ENCODE measurements at places on chromosomes 2 and 18.
A peak's percentile ranks its signal among the peaks of the same experiment; 100 is the strongest.

GRCh38 chr18:56124186-56124585 is 514.2 kb downstream of the TXNL1 start:
- DNase-seq, result no peak

DNA sequence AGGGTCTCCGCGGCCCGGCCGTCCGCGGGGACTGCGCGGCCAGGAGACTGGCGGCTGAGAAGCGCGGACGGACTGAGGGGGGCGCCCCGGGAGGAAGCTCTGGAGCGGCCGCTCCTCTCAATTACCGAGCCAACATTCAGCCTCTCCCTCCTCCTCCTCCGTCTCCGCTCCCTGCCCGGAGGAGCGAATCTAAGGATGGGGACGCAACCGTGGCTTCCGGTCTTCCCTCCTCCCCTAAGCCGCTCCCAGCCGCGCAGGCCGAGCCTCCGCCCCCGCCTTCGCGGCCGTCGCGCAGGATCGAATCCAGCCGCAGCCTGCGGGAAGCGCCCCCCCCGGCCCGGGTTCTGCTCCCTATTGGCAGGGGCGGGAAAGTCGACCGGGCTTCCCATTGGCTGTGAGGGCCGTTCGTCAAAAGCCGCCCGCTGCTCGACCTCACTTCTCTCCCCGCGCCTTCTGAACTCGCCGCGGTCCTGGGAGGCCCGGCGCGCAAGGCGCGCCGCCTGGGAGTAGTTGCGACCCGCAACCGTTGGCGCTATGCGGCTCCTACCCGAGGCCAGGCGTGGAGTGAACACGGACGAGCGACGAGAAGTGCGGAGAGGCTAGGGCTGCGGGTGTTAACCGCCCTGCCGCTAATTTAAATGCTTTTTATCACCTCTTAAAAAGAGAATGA is at the start of gene HNRNPLL:
Gene HNRNPLL, minus strand, starts transcription at position 197 of the 670 bp plus-strand sequence. CDS start 302 bp downstream, outside the sequence.
- peak; percentile 97 for DNase-seq

GRCh38 chr18:13335903-13336302 is 117.3 kb downstream of the LDLRAD4 start:
- DNase-seq, result no peak

DNA sequence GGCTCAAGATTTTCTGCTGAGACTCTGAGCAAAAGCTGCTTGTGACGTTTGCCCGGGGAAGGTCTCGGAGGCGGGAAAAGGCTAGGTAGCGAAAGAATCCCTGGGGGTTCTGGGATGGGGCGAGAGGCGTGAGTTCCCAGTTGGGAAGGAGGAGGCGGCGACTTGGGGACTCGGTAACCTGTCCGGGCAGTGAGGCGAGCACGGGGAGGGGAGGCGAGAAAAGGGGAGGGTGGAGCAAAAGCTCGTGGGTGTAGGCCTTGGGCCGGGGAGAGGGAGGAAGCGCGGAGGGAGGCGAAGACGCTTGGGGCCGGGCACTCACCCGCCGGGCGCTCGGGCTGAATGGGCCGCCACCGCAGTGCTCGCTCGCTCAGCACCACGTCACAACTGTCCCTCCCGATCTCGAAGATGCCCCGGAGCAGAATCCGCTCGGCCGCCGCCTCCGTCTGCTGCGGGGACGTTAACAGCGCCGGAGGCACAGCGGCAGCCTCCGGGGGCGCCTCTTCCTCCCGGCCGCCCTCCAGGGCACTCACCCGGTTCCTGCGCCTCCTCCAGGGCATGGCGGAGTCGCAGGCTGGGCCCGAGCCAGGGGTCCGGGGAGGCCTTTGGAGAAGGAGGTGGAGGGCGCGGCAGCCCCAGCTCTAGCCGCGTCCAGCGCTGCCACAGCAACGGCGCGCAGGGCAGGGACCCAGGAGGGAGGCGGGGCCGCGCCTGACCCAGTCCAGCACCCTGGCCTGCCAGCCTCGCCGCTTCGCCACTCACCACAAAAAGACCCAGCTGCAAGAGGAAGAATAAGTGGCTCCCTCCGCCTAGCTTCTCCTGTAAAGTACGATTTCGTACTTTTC is at the start of gene CERKL:
Gene CERKL, minus strand, starts transcription at position 656 of the 842 bp plus-strand sequence. Its CDS starts 99 bp downstream, at position 557.
- no peak for DNase-seq

DNA sequence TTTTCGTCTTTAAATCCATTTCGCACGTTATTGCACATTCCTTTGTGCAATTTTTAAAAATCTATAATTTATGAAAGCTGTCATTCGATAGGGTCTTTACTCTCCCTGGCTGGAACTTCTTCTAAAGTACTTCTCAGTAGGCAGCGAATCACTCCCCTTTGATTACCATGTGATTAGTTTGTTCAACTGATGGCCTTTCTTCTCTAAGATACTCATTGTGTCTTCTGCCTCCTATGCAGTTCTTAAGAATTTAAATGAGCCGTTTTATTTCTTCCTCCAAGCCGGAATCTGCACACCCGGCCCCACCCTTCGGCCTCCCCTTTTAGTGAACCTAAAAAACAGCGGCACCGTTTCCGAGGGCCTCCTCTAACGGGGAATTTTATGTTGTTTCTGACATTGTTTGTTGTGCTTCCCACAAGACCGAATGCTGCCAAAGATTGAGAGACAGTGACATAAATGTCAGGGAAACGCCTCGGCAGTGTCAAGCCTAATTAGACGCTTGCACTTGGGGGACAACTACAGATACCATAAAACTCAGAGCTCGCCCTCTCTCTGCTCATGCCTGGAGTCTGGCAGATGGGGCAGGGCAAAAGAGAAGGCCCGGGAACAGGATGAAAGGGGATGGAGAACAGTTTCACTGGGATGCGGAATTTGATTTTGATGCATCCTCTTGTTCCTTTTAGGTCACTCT is 255.3 kb downstream of the BCL11A start:
- no peak for DNase-seq

DNA sequence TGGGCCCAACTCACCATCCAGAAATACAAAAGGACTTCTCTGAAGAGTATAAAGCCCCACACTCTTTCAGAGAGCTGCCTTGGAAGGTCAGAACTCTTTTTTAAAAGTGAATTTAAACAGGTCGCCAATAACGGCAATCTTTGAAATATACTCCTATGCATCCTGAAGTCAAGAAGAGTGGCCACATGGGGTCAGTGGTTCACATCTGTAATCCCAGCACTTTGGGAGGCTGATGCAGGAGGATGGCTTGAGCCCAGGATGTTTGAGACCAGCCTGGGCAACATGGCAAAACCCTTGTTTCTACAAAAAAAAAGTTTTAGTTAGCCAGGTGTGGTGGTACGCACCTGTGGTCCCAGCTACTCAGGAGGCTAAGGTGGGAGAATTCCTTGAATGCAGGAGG is 68.1 kb upstream of the FZD7 start:
- no peak for DNase-seq

DNA sequence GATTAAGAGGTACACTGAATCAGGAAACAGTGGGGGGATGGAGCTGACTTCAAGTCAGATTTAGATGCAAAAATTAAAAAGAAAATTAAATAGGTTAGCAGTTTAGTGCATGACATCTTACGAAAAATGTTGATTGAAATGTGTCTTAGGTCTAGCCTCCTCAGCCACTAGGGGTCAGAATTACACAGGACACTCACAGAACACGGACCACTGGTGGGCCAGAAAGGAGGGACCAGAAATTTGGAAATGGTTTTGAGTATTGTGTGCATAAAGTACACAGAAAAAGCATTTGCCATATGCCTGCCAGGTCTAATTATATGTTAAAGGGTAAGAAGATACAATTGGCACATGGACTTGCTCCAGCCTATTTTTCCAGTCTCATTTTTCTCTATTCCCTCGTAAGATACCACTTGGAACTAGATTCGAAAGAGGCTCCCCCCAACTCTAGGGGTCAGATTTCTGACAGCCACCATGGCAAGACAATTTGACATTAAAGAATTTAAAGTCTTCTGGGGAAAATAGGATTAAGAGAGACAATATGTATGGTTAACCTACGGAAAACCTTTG is 550.2 kb upstream of the SETBP1 start:
- no peak for DNase-seq

DNA sequence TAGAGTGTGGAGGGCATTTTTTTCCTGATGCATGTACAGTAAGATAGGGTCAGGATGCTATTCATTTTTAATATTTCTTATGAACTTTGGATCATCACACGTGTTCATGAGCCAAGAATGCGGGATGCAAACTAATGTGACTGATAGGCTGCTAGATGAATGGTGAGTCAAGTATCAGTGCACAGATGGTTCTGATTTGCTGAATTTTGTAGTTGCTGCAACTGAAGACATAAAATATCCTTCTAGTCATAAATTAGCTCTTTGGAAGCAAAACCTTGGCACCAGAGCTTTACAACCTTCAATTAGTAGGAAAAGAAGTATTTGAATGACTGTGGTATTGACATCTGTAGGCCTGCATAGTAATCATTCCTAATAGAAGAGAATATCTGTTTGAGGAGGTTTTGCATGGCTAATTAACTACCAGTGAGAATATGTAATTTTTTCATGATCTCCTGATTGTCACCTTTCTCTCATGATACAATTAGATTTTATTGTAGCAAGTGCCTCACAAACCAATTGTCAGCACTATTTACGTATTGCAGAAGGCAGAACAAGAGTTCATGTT is 94.0 kb downstream of the VRK2 start:
- no peak for DNase-seq

GRCh38 chr2:64819361-64819760 is 165.6 kb upstream of the SERTAD2 start:
- no peak for DNase-seq

DNA sequence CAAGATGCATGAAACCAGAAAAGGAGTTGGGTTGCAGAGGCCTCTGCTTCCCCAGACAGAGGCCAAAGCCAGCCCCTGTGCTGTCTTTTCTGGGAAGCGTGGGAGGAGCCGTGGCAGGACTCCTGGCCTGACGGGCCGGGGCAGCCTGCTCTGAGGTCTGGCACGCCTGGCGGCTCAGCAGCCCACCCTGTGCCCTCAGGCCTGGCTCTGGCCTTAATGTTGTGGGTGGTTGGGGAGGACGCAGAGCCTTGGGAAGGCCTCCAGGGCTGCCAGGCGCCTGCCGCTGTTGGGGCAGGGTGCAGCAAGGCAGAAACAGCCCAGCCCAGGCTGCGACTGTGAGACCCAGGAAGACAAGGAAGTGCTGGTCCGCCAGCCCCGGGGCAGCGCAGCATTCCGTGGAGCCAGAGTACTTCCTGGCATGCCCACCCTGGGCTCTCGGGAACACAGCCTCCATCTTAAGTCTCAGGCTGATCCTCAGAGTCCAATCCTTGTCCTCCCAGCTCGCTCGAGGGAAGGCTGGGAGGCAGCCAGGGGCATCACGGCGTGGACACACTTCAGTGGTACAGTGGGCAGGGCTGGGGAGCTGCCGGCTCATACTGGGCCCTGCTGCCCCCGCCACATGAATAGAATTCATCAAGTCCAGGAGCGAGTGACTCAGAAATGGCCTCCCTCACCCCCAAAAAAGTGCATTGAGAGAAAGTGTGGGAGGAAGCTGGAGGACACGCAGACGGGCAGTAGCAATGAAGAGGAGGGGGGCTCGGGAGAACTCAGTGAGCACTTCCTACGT is 72.6 kb downstream of the EMX1 start:
- no peak for DNase-seq

GRCh38 chr2:104428155-104428554 is 425.8 kb upstream of the POU3F3 start:
- no peak for DNase-seq

DNA sequence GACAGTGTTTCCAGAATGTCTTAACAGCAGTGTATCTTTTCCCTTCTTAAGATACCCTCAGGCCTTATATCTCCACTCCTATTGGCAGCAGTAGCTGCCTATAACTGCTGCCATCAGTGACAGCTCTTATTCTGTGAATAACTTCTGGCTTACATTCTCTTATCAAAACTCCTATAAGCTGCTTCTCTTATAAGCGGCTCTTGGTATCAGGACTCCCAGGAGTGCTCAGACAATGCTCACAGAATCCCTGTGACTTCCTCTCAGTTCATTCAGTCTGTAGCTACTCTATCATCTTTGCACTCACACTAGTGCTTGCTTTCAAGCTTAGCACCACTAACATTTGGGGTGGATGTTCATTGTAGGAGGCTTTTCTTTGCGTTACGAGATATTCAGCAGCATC is 143.7 kb upstream of the CDH7 start:
- DNase-seq, result no peak

- DNase-seq, result no peak
These were observed 791 bp downstream of the DES start for GRCh38 chr2:219419012-219419324.

DNA sequence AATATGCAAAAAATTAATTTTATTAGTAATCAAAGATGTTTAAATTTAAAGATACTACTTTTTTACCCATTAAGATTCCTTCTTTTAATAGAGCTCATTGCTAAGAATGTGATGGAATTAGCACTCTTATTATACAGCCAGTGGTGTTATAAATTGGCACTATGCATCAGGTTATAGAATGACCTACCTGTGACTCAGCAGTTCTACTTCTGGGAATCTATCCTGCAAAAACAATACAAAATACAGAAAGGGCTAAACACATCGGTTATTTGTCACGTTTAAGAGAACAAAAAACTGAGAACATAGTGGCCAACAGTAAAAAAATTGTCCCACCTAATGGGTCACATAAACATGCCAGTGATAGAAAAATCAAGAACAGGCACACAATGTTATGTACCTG is 9.4 kb upstream of the ADD2 start:
- DNase-seq, result no peak

GRCh38 chr18:79965119-79965902 is 868 bp downstream of the HSBP1L1 start:
- DNase-seq, result no peak

DNA sequence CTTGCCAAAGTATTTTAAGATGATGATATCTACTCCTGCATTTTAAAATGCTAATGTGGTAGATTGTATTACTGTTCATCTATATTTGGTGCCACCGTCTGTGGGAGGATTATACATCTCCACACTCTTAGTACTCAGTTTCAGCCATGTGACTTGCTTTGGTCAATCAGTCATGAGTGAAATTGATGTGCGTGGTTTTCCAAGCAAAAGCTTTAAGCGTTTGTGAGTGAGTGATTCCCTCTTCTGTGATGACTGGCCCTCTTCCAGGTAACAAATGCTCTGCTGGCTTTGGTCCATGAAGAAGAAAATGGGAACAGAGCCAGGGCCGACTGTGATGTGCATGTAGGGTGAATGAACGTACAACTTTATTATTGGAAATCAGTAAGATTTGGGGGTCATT is 330.4 kb downstream of the LPIN1 start:
- no peak for DNase-seq

DNA sequence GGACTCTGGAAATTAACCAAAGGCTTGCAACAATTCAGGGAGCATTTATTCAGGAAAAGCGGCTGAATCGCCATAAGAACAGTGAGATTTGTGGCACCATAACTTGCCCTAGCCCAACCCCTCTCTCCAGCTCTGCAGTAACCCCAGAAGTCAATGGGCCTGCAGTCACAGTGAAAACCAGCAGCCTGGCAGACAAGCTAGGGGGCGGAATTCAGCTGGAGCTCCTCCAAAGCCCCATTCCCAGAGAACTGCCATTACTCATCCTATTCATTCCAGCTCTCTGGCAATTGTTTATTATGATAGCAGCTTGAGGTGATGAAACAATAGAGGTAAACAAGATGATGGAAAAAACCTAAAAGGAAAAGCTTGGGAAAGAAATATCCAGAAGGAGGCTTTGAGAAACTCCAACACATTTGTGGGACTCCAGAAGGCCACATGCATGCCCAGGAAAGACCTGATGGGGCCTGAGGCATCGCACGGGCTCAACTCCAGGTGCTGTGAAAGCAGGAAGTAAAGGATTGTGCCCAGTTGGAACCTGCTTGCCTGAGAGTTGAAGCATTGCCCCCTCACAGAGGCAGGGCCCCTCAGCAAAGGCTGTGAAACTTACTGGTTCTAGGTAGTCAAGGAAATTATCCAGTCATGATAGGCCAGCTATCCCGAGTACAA is 126.7 kb downstream of the TWIST2 start:
- no peak for DNase-seq
